Cardiac ventricle fibroblast (primary cell): ENCODE measurements at places on chromosomes 1 and 21. TPM values are rescaled to one million over a fixed set of nuclear protein-coding genes. Genes with fewer than 3 reads are reported as not detected.

Gene ZSCAN20
- total RNA-seq = 9.1 and 13.4 TPM in 2 replicates

Gene DYNLT5
- 1.3 TPM in 1 of 2 replicates, not detected in the other for total RNA-seq

Gene NCF2
- total RNA-seq = not detected in 2 replicates

Gene MLLT11
- 0.93 and 0.94 TPM in 2 replicates for total RNA-seq

Gene CNKSR1
- 0.81 TPM in 1 of 2 replicates, not detected in the other for total RNA-seq

Gene SAMSN1
- total RNA-seq = 0.44 TPM in 1 of 2 replicates, not detected in the other

Gene USH2A
- under 0.01 TPM in 1 of 2 replicates, not detected in the other for total RNA-seq

Gene PPM1J
- 0.54 and 1.6 TPM in 2 replicates for total RNA-seq

Gene RPL11
- total RNA-seq = 1,144 and 1,360 TPM in 2 replicates

Gene DHRS3
- 4.6 and 8.2 TPM in 2 replicates for total RNA-seq

Gene ELK4
- 18.9 and 25.6 TPM in 2 replicates for total RNA-seq

Gene KRTAP19-8
- total RNA-seq = not detected in 2 replicates

Gene ANXA9
- total RNA-seq = not detected in 2 replicates

Gene TMEM53
- 9.1 and 10.4 TPM in 2 replicates for total RNA-seq

Gene PPCS
- total RNA-seq = 44.3 and 57.2 TPM in 2 replicates

Gene HPCA
- total RNA-seq = not detected in 2 replicates

Gene OR2T8
- total RNA-seq = not detected in 2 replicates

Gene CD84
- not detected in 2 replicates for total RNA-seq

Gene CCDC24
- total RNA-seq = 3.4 and 4.7 TPM in 2 replicates

Gene LRRC3
- 3.2 and 4.2 TPM in 2 replicates for total RNA-seq

Gene ACTA1
- not detected in 2 replicates for total RNA-seq

Gene TAS1R1
- not detected in 2 replicates for total RNA-seq

Gene FRRS1
- 4.4 and 5.6 TPM in 2 replicates for total RNA-seq

Gene POMGNT1
- 22.8 and 27.2 TPM in 2 replicates for total RNA-seq

Gene CFHR3
- total RNA-seq = 0.31 TPM in 1 of 2 replicates, not detected in the other

Gene PGLYRP3
- total RNA-seq = not detected in 2 replicates

Gene MX2
- 6.3 and 9.9 TPM in 2 replicates for total RNA-seq

Gene DIRAS3
- total RNA-seq = 4.4 and 6.2 TPM in 2 replicates

Gene CRYAA
- total RNA-seq = not detected in 2 replicates

Gene HNRNPCL4
- total RNA-seq = not detected in 2 replicates

Gene SRGAP2B
- 22.7 and 31.5 TPM in 2 replicates for total RNA-seq

Gene FCRL1
- not detected in 2 replicates for total RNA-seq

Gene LMX1A
- not detected in 2 replicates for total RNA-seq

Gene FAAH
- total RNA-seq = 0.10 and 0.81 TPM in 2 replicates

Gene ZNF672
- 13.9 and 14.9 TPM in 2 replicates for total RNA-seq

Gene LDLRAD1
- not detected in 2 replicates for total RNA-seq

Gene ACKR1
- 7.6 and 11.0 TPM in 2 replicates for total RNA-seq

Gene OR2G6
- not detected in 2 replicates for total RNA-seq

Gene ELAVL4
- total RNA-seq = not detected in 2 replicates

Gene DNM3
- 0.05 and 0.44 TPM in 2 replicates for total RNA-seq

Gene VSIG8
- not detected in 2 replicates for total RNA-seq

Gene SLC5A9
- not detected in 2 replicates for total RNA-seq

Gene PTPRU
- total RNA-seq = 25.5 and 37.1 TPM in 2 replicates
